ENCODE measurements at places on chromosomes 13 and 19.

GRCh38 chr19:42271861-42272534, 2.9 kb downstream of the CIC start:
- no peak for DNase-seq

DNA sequence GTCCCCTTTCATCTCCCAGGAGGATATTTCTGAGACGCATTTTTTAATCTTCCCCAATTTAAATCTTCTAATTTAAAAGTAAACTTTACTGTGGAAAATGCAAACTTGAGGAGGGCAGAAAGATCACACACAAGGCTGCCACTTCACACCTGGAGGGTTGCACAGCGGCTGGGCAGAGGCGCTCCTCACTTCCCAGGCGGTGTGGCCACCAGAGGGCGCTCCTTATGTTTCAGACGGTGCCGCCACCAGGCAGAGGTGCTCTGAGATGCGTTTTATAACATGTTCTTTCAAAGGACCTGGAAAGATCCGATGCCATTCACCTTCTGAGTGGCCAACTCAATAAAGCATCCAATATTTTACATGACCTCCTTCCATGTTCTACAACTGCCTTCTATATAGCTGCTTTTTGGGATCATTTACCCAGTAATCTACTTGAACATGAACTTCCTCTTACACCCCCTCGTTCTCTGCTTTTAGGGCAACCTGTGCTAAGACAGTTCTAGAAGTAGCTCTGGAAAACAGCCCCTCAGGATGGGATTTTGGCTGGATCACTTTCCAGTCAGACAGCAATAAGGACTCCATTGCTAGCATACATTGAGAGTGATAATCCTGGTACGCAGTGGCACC, 14.8 kb upstream of the MTUS2 start:
- DNase-seq = no peak

GRCh38 chr19:741506-742131, 9.3 kb upstream of the MISP start:
- no peak for DNase-seq

DNA sequence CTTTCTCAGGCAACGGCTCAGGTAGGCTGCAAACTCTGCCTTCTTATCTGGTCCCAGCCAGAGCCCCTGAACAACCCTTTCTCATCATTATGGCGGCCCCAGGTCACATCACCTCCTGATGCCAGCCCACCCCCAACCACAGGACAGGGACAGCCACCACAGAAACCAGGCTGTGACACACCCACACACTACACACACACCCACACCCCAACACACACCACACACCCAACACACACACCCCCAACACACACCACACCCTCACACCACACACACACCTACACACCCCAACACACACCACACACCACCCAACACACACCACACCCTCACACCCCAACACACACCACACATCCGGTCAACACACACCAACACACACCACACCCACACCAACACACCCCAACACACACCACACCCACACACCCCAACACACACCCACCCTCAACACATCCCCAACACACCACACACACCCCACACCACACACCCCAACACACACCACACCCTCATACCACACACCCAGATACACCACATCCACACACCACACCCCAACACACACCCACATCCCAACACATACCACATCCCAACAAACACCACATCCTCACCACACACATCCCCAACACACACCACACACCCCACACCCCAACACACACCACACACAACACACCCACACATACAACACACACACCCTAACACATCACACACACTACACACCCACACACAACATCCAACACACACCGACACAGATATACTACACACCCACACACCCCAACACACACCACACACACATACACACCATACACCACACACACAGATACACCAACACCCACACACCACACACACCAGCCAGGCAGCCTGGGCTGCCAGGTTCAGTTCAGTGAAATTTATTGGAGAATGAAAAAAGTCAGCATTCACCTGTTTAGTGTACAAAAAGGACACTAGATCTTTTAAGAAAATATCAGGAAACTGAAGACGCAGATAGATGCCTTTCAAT, 4.2 kb upstream of the ISYNA1 start:
- no peak for DNase-seq

- DNase-seq = no peak
Measured at GRCh38 chr13:36418022-36418805, 14.1 kb upstream of the CCNA1 start.

DNA sequence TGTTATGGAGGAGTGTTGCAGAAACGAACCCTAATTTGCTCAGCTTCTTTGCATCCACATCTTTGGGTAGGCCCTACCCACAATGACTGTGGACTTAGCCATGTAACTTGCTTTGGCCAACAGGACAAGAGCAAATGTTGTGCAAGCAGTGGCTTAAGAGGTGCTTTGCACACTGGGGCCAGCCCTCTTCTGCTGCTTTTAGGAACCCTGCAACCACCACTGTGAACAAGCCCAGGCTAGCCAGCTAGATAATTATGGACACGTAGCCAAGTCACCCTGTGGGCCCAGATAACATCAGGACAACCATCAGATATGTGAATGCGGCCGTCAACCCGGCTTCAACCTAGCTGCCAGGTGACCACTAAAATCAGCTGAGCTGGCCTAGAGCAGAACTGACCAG, 17.1 kb downstream of the C19orf47 start:
- no peak for DNase-seq

DNA sequence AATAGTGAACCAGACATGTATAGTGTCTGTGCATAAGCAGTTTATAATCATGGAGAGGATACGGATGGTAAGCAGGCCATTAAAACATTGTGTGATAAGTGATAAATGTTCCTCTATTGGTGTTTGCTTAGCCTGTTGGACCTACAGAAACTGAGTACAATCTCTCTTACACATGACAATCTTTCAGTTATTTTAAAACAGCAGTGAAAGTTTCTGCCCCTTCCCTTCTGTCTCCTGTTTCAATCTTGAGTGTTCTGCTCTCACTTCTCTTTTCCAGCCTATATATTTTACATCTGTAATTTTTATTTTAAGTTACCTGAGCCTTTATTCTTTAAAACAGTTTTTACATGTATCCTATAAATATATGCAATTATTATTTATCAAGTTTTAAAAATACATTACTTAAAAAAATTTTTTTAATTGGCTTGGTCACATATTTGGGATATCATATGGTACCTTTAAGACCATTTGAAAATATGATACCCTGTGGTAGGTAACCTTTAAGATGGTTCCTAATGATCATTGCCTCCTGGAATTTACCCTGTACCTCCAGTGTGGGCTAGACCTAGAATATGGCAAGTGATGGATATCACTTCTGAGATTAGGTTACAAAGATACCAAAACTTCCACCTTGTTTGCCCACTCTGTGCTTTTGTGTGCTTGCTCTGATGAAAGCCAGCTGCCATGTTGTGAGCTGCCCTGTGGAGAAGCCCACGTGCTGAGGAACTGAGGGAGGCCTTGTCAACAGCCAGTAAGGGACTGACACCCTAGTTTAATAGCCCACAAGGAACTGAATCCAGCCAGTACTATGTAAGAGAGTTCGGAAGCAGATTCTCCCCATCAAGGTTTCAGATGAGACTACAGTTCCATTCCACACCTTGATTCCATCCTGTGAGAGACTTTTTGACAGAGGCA, 99.3 kb downstream of the DHRS12 start:
- DNase-seq = no peak
